ENCODE measurements at places on chromosomes 6 and 20.

DNA sequence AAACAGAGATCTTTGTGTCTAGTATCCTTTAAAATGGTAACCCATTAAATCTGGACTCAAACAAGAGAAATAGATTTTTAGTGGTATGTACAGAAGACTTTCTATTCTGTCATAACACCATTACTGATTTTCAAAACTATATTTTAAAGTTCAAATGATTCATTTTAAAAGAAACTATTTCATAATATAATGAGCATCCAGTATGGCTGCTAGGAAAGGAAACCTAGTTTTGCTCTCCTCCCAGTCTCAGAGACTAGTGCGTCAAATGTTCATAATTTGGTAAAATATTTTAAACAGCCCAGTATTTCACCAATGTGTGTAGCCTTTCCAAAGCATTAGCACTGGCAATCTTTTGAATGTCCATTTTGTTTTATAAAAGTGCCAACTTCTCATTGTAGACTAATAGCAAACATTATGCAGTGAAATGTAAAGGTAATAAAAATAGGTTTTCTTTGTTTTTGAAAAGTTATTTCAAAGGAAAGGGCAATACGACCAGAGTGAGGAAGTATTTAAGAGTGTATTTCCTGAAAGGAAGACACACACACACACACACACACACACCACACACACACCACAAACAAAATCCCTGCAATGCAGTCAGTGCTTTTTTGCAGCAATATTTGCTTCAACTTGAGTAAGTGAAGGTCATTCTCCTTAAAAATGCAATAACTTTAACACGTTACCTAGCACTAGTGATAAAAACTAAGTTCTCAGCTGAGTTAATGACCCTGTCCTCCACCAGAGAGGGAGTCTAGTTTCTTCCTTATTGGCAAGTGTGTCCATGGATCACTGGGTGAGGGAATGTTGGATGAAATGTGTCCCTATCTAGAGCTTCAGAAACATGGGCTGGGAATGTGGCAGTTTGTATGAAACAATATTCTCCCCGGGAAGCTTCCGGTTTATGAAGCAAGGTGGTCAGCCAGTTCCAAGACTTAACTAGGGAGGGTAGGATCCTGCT, 4.6 kb downstream of the PPP1R3G start:
- no peak for DNase-seq

DNA sequence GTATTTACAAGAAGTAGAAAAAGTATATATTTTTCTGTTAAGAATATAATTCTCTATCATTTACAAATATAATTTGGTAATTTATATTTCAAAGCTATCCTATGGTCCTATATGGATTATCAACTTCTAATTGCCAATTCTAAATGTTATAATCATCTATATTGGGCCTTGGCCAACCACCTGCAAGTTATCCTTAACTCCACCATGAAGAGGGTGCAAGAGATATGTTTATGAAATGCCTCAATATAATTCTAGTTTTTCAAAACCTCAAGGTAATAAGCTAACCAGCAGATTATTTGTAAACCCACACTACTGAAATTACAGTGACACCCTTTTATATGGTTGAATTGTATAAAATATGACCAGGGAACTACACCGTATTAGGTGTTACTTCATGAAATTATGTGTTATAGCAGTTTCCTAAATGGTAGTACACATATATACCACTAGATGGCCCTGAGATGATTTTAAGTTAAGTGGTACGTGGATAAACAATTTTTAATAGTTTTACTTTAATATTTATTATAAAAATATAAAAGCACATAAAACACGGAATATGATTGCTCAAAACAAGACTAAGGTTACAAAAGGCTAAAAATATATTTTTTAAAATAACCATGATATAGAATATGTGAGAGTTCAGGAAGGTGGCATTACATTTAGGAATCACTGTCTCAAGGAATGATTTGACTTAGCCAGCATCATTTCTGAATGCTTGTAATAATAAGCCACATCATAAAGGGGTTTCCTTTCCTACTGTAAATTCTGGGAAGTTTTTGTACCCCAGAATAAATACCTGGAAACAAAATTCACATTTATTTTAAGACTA, 9.8 kb upstream of the PNISR start:
- DNase-seq, result no peak

- DNase-seq, result no peak
Observed at GRCh38 chr6:113676968-113677367, 180.2 kb upstream of the MARCKS start.

GRCh38 chr6:142570221-142570671, 268.4 kb downstream of the ADGRG6 start:
- DNase-seq, result no peak

DNA sequence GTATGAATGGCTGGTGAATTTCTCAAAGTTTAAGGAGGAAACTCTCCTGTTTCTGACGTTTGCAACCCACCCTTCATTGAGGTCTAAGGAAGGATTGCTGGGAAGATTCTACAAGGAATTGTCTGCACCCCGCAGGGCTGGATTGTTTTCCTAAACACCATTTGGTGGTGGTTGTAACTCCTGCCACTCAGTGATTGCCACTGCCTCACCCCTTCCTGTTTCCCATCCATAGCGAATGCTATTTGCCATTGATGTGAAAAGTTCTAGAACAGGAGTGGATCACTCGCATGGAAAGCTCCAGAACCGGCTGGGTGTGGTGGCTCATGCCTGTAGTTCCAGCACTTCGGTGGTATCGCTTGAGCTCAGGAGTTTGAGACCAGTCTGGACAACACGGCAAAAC, 8.7 kb upstream of the DSP start:
- DNase-seq, result no peak

GRCh38 chr6:125792172-125792571, 1.4 kb downstream of the NCOA7 start:
- DNase-seq, result no peak
